Activated T-helper 17 cell treated with anti-CD3 and anti-CD28 coated beads, Interleukin-2, amount 50 U/mL, for 72 hours (primary cell): ENCODE measurements at places on chromosomes 2 and 18. TPM values are rescaled to one million over a fixed set of nuclear protein-coding genes. Genes with fewer than 3 reads are reported as not detected.

DNA sequence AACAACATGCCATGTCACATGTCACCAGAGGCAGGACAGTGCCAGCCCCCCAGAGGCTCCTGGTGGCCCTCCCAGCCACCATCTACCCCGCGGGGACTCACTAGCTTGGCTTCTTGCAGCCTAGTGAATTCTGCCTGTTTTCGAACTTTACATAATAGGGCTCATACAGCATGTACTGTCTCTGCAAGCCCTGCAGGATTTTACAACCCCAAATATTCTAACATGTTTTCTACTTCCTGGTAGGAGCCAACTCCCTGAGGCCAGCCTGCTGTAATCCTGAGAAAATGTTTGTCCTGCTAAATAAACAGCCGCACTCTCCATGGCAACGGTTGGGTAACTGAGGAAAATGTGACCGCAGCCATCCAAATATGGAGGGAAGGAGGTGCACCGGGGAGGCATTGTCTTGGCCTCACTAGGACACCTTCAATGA, 2.7 kb downstream of the PER2 start:
- ATAC-seq, result no peak

DNA sequence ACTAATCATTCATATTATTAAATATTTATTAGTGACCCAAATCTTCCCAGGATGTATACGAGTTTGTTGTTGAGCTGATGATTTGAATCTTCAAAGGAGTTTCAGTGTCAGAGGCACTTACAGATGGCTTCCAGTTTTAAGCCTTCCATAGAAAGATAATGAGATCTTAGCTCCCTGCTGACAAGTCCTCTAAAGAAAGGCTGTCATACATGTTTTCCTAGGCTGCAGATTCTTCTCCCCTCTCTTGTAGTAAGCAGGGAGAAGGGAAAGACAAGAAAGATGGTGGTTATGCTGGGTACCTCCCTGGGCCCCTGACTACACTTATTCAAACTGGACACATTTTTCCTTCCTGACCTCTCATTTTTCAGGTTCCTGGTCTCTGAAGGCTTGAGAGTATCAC, 8.1 kb upstream of the GAREM1 start:
- ATAC-seq, result no peak

DNA sequence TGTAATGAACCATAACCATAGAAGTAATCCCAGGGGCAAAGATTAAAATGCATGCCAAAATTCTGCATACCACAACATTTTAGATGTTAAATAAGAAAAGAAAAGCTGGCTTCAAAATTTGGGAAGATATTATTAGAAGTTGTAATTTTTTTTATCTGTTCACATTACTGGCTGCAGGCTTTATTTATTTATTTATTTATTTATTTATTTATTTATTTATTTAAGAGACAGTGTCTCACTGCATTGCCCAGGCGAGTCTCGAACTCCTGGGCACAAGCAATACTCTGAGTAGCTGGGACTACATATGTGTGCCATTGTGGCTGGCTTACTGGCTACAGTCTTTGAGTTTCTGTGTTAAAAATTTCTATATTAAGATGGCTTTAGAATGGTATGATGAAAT, 66.5 kb upstream of the PNPT1 start:
- ATAC-seq, result no peak

DNA sequence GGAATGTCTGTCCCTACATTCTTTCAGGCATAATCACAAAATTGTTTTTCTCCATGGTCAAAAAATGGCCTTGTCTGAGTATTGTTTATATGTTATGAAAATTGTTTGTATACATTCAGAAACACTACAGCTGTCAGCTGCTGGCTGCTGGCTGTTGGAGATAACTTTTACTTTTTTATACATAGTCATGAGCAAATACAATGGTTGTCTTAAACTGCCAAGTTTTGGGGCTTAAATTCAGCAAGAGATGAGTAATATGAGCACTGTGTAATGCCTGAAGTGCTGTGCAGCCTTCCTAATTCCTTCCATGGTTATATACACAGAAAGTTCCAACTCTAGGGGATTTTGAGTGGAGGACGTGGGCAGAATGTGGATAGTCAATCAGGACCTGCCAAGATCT, 168.9 kb upstream of the RMP24 start:
- ATAC-seq, result no peak

DNA sequence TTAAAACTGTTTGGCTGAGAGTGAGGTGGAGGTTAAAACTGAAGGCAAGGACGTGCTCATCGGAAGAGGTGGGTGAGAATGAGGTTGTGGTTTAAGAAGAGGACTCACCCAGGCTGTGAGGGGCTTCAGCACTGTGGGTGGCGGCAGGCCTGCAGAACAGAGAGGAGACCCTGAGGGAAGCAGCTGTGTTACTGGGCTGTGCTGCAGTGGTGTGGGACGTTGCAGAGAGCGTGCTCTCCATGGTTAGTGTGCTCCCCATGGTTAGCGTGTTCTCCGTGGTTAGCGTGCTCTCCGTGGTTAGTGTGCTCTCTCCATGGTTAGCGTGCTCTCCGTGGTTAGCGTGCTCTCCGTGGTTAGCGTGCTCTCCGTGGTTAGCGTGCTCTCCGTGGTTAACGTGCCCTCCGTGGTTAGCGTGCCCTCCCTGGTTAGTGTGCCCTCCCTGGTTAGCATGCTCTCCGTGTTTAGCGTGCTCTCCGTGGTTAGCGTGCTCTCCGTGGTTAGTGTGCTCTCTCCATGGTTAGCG, 68.5 kb upstream of the NFATC1 start:
- ATAC-seq, result no peak

DNA sequence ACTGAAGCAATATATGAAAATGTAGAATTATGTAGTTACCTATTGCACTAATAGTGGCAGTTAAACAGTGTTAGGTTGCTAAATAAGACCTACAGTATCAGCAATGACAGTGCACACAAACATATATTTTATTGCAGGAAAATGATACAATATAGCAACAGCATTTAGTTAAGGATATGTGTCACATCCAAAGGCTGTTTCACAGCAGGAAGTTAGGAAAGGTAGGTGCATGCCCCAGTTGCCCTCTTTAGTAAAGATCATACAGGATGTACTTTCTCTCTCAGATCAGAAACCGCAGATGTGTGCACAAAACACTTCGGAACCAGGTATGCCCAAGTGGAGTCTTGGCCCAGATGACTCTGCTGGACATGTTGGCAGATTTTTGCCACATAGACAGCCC, 444.1 kb downstream of the XIRP2 start:
- ATAC-seq, result no peak

TRIM43 gene
- 0.17 TPM for total RNA-seq

GLB1L gene
- 5.3 TPM for total RNA-seq
